Stimulated activated CD4-positive, alpha-beta T cell treated with anti-CD3 and anti-CD28 coated beads, Interleukin-1b, Interleukin-23, amount 100 ng/mL, for 1 hour (primary cell): ENCODE measurements at places on chromosomes 6 and 20.

DNA sequence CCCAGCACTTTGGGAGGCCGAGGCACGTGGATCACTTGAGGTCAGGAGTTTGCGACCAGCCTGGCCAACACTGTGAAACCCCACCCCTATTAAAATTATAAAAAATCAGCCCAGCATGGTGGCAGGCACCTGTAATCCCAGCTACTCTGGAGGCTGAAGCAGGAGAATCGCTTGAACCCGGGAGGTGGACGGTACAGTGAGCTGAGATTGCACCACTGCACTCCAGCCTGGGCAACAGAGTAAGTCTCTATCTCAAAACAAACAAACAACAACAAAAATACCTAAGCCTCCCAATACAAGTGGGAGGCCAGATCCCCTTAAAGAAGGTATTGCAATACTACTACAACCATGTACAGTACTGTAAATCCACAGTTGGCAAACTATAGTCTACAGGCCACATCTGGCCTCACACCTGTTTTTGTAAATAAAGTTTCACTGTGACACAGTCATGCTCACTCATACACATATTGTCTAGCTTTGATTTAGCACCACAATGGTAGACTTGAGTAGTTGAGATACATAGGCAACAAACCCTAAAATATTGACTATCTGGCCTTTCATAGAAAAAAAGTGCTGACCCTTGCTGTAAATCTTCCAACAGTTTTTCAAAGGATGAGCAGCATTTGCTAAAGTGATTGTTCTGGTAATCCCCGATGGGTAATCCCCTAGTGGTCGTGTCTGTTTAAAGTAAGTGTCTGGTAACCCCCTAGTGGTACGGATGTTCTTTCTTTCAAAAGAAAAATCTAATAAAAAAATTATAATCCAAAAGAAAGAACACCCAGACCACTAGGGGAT is 202.0 kb downstream of the RNGTT start:
- DNase-seq = no peak

- DNase-seq = no peak
Measured at GRCh38 chr20:59779656-59780380, 153.6 kb downstream of the SYCP2 start.

DNA sequence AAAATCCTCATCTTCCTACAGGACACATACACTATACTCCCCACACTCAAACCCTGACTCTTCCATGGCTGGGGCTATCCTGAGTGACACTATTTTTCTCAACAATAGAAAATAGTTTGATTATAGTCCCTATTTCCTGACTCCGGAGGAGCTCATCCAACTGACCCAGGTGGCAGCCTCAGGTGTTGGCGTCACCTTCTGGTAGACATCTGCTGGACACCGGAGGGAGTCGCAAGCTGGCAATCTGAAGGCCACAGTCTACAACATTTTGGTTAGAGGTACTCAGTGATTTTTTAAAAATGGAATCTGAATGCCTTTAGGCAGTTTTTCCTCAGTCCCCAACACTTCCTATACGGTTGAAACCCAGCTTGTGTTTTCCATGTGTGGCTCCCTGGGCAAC is 32.2 kb upstream of the OCSTAMP start:
- DNase-seq = no peak

GRCh38 chr6:89281779-89282246 is 33.3 kb downstream of the GABRR2 start:
- no peak for DNase-seq

DNA sequence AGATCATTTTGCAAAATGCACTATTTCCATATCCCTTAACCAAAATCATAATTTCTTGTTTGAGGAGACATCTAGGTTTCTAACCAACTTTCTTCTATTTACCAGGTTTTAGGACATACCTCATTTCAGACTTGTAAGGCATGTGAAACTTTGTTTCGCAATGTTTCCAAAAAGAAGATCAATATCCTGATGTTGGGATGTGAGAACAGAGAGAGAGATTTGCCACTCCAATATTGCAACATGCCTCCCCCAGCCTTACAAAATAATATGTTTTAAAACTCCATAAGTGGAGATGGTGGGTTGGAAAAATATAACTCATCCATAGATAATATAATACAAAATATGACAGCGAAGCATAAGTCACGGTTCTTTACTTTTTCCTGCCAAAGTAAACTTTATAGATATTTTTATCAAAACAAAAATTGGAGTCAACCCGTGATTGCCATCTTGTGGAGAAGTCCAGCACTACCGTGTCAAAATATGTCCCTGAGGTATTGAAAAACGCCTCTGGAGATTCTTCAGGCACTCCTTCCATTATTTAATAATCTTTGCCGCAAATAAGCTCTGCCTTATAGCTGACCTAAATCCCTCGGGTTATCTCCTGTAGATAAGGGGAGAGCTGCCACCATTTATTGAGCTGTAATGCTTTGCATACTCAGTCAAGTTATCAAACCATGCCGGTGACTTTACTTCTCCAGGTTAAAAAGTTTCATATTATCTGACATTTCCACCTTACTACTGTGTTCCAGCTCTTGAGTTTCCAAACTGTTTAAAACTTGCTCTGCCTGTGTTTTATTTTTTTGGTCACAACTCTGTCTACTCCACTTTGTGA is 534.2 kb downstream of the HACE1 start:
- no peak for DNase-seq

DNA sequence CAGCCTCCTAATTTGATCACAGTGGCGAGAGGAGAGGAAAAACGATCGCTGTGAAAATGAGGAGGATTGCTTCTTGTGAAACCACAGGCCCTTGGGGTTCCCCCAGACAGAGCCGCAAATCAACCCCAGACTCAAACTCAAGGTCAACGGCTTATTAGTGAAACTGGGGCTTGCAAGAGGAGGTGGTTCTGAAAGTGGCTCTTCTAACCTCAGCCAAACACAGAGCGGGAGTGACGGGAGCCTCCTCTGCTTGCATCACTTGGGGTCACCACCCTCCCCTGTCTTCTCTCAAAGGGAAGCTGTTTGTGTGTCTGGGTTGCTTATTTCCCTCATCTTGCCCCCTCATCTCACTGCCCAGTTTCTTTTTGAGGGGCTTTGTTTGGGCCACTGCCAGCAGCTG is 28.7 kb downstream of the SAYSD1 start:
- DNase-seq = no peak

GRCh38 chr6:89495961-89496535 is 63.1 kb downstream of the ANKRD6 start:
- no peak for DNase-seq

DNA sequence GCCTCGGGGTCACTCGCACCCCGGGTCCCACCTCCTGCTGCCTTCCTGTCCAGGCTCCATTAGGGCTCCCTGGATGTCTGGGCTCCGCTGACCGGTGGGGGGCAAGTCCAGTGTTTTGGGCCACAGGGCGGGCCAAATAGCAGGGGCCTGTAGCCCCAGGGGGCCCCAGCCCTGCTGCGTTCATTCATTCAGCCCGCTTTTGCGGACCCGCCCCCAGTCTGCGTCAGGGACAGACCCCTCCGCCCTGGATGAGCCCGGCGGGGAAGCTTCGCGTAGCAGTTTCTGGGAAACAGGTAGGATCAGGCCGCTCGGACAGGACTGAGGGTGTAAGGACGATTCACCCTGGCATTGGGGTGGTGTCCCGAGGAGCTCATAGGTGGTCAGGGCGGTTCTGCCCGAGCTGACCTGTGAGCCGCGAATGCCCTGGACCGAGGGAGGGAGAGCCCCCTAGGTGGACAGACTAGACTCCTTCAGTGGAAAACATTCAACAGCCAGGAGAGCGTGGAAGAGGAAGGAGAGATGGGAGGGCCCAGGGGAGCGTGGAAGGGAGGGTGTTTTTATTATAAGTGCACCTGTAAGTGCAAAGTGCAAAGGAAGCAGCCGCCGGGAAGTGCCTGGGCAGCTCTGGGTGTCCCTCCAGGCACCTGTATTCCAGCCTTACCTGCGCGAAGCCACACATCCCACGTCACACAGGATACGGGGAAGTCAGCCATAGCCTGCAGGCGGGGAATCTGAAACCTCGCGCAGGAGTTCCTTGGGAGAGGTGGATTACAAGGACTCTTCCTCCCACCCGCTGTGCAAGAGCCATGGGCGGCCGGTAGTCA is 662 bp downstream of the ENTPD6 start:
- DNase-seq = no peak

DNA sequence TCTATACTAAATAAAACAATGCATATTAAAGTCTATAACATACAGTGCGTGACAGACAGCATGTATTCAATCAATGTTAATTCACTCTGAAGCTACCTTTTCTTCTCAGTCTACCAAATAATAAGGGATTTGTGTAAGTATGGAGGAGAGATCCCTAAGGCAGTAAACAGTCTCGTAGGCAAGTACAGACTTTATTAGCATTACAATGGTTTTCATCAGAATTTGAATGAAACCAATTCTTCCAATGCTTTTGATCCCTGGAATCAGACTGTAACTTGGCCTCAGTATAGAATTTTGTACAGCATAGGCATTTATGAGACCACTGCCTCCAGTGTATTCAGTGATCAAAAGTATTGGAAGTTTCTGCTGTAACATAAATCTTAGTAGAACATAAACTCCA is 19.5 kb downstream of the LYRM4 start:
- DNase-seq = no peak

GRCh38 chr6:152462716-152463115 is 174.4 kb downstream of the SYNE1 start:
- no peak for DNase-seq

DNA sequence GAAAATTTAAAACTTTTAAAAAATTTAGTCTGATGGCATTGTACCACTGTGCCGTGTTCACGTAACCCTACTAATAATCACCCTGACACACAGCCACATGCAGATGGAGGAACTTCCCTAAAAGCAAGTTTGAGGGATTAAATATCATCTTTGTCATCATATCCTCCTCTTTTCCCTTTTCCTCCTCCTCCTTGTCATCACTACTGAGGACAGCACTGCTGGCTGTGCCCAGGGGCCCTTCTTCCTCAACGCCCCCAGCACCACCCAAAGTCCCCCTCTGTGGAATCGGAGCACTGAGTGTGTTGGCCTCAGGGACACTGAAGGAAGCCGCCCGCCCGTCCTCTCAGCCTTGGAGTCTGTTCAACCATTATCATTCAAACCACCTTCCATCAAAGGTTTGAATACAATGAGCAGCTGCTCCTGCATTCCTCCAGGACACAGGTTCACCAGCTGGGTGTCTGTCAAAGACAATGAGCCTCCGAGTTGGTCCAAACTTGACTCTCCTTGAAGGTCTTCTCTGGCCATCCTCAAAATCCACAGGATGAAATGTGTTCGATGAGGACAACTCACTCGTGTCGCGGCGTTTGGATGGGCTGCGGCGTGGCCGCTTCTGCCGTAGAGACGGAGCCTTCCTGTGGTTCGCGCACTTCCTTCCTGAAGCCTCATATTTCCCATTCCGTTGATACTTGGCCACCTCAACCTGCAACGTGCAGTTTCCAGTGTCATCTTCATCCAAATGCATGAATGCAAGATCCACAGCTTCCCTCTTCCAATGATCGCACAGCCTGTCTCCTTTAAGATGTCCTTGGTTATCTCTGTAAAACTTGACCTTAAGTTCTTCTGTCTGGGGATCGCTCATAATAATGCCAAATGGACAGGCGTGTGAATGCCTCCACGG is 23.3 kb downstream of the NQO2 start:
- no peak for DNase-seq

DNA sequence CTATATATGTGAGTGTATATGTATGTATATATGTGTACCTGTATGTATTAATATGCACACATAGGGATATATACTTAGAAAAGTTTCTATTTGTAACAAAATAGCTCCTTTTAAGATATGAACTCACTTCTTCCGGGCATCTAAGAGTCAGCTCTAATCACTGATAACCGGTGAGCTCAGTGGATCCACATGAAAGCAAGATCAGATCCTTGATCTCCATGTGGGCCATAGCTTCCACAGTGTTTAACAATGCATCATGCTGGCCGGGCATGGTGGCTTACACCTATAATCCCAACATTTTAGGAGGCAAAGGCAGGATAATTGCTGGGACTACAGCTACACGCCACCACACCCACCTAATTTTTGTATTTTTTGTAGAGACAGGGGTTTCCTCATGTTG is 52.6 kb downstream of the ECT2L start:
- no peak for DNase-seq

- no peak for DNase-seq
Measured at GRCh38 chr20:47041396-47041899, 146.8 kb downstream of the EYA2 start.

- no peak for DNase-seq
Measured at GRCh38 chr6:66429210-66429609, 722.2 kb upstream of the EYS start.

DNA sequence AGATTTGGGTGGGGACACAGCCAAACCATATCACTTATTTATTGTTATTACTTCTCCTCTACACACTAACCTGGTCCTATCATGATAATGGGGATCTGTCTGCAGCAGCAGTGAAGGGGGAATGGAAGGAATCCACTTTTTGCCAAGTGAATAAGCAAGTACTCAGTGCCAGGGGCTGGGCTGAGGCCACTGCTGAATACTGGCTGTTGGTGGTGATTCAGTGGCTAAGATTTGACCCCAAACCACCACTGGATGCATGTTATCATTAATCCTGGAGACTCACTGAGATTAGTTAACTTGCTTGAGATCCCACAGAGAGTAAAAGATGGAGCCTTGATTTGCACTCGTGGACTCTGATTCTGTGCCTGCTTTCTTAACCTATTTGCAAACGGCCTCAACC is 127.7 kb downstream of the TSHZ2 start:
- DNase-seq = no peak

- no peak for DNase-seq
Measured at GRCh38 chr6:165183496-165184140, 125.8 kb downstream of the C6orf118 start.

DNA sequence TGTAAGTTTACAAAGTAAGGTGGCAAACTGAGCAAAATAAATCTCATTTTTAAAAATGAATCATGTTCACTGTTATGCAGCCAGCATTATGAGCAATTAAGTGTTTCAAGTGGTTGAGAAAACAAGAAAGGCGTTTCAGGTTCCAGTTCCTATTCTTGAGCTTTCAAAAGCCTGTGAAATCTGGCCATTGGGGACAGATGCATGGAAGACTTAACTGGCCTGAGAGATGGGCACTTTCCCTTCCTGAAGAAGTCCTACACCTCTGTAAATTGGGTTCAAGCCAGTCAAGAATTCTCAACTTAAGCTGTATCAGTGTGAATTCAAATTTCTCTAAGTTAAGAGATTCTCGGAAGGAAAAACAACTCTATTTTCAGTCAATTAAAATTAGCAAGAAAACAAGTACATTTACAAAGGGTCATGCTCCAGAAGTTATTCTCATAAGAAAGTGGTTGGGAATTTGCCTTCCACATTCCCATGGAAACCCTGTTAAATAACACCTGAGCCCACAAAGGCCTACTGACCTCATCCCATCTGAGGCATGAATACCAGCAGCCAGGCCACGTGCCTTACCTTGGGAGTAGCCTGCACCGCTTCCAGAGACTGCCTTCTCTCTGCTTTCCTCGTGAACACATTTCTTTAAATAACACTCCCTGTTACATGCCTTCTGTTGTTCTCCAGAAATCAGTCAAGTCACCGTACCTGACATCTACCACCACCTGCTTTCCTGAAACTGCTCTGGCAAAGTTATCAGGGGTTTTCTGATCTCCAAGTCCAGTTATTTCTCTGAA is 19.4 kb downstream of the MAP3K5 start:
- no peak for DNase-seq

DNA sequence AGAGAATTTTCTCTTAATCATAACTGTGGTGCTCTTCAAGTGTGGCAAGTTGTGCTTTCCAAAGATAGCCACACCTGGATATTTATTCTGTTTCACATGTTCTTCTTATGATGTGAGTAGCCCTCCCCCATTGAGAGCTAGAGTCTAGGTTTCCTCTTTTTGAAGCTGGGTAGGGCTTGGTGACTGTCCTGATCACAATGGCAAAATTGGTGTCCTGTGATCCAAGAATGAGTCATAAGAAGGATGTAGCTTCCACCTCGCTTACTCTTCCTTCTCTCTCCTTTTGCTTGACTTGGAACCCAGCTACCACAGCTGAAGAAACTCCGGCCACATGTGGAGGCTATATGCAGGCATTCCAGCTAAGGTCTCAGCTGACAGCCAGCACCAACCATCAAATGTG is 7.4 kb upstream of the IGF2R start:
- no peak for DNase-seq
